ENCODE measurements at places on chromosomes 7 and 10.
A peak's percentile ranks its signal among the peaks of the same experiment; 100 is the strongest.

- DNase-seq = no peak
Observed at GRCh38 chr7:2409745-2410414, 6.5 kb downstream of the CHST12 start.

DNA sequence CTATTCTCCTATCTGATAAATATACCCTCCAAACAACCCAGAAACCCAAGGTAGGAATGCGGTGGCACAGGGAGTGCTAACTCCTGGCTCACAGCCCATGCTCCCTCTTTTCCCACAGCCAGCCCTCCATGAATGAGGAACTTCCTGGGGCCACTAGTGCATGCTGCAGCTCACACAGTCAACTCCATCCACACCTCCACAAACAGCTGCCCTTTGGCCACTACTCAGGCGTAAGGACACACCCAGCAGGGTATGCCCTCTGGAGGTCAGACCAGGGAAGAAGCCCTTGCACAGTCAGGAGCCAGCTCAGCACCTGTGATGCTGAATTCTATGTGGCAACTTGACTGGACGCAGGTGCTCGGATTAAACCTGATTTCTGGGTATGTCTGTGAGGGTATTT is 85.2 kb upstream of the PIK3CG start:
- peak; percentile 68 for DNase-seq

- DNase-seq = peak; percentile 11
Observed at GRCh38 chr10:74103560-74104258, 46.9 kb downstream of the AP3M1 start.

DNA sequence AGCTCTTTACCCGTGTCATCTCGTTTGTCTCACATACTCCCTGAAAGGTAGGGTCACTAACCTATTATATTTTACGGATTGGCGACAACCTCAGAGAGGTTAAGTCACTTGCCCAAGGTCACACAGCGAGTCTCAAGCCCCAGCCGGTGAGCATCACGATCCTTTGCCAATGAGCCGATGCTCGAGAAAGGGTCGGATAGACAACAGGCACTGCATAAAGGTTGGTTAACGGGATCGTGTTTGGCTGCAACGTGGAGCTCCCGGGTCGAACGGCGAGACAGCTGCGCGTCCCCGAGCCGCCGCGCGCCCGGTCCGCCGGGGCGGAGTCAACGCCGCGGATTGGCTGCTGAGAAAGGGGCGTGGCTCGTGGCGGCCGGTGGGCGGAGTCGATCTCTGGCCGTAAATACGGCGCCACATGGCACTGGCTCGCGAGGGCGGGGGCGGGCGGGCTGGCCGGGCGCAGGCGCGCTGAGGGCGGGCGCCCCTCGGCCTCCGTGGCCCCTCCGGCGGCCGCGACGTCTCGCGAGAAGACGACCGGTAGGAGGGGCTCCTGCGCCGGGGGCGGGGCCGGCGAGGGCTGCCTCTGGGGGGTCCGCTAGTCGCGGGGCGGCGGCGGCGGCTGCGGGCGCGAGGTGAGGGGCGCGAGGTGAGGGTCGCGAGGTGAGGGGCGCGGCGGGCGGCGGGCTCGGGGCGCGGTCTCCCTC is at the start of gene CHST12:
TSS of gene CHST12 (plus strand) at position 598 of the 704 bp plus-strand sequence. CDS start 29,029 bp downstream, outside the sequence.
- peak; percentile 97 for DNase-seq

DNA sequence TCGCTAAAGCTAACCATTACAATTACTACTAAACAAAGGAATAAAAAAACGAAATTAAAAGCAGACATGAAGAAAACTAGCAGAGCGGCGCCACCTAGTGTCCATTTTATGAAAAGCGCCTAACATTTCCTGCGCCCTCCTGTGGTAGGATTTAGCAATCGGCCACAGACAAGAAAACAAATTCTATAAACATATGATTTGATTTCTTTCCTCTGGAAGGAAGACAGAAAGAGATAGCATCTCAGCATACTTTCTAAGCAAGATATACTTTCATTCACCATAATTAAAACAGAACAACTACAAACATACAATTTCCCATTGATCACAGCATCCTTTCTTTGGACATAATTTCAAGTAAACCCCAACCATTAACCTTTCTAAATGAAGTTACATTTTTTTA is 337.7 kb upstream of the NPVF start:
- peak; percentile 65 for DNase-seq

DNA sequence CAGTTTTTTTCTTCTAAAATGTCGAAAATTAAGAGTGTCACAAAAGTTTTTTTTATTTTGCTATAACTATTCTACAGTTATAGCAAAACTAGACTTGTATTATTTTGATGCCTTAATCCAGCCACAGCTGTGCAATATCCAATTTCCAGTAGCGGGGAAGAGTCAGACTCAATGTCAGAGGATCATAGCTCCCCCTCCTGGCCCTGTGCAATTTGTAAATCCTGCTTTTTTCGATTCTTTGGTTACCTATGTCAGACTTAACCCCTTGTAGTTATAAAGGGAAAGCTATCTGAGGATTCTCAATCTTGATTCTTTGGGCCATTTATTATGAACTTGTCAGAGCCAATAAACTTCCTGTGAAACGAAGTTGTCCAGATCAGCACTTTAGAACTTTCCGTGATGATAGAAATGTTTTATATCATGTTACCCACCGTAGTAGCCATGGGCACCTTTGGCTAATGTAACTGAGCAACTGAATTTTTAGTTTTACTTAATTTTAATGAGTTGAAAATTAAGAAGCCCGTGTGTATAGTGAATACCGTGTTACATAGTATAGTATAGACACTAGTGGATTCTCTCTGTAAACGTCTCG is 87.7 kb upstream of the PRKCQ start:
- DNase-seq = peak; percentile 45

DNA sequence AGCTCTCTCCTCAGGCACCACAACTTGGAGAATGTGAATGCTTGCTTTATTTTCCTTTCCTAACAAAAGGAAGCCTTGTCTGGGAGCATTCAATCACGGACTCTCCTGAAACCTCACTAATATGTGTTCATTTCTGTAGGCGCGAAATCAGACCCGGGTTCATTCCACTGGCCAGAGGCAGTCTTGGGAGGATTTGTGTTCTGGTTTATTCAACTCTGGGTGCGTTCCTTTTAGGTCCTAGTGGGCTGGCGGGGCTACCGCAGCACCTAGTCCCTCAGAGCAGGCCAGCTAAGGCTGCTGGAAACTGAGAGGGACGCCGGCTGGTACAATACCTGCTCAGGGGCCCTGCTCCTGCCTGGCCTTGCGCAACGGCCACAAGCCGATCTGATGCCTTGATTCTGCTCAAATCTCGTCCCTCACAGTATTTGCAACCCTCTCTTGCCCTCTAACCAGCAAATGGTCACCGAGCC is 7.5 kb downstream of the HOXA4 start:
- DNase-seq = no peak

GRCh38 chr10:122157451-122157850 is 113.6 kb upstream of the BTBD16 start:
- no peak for DNase-seq

GRCh38 chr7:7424151-7424873 is 111.4 kb downstream of the COL28A1 start:
- peak; percentile 50 for DNase-seq

DNA sequence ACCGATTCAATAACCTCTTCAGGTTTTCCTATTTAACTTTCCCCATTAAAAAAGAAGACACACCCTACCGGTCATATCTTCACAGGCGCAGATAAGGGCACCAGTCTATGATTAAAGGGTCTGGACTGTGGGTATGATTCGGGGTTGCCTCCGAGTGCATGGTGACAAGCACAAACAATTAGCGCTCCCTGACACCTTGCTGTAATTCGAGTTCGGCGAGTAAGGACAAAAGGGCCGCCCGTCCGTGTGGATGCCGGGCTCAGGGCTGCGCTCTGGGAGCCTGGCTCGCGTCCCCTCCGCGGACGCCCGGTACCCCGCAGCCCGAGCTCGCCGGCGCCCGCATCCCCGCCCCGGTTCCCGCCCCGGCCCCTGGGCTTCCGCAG is 111.9 kb upstream of the RHEB start:
- DNase-seq = peak; percentile 54

GRCh38 chr10:33749067-33749735 is 414.7 kb upstream of the NRP1 start:
- DNase-seq = no peak

DNA sequence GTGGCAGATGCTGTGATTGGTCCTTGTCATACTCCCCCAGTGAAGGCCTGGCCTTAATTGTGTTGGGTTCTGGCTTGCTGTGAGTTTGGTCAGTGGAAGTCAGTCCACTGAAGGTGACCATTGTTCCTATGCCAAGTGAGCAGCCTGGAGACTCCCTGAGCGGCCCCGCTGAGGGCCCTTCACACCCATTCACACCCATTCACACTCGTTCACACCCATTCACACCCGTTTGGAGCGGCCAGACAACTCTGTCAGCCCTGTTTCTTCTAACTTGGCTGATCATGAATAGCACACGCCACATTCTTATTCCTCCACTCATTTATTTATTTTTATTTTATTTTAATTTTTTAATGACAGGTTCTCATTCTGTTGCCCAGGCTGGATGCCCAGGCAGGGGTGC is 61.5 kb downstream of the C10orf120 start:
- no peak for DNase-seq

DNA sequence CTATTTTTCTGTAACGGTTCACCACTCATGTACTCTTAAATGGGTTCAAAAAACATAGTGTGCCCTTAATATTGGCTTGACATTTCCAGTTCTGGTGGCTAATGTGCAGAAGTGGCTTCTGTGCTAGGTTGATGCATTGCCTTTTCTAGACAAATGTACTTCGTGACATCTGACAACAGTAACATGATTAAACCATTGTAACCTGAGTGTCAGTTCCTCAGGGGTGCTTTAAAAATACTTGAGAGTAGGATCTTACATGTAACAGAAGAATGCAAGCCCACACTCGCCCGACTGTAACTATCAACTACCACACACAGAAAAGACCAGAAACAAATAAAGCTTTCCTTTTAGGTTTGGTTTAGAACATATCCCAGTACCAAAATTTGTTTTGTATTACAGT is 393.4 kb upstream of the NFE2L3 start:
- no peak for DNase-seq

- DNase-seq = peak; percentile 60
Observed at GRCh38 chr7:73850781-73851207, 8.5 kb upstream of the METTL27 start.

DNA sequence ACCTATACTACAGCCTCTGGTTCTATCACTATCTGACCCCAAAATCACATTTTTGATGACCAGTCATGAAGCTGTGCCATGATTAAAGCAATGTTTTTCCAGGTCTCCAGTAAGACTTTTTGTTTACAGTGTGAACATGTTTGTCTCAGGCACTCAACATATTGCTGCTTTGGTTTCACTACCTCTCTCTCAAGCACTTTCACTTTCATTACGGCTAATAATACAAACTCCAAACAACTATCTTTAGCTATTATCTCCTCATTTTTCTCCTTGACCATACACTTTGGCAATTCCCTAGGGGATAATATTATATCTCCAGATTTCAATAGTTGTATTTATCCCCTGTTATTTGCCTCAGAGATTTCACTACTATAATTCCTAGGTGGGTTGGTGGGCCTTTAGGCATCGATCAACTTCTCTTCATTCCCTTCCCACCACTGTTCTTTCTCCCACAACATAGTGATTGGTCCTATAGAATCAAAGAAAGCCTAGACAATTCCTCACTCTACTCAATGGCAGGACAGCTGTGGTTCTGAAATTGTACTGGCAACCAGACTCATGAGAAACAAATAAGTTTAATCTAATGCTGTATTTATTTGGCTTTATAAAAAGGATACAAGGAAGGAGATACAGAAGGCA is 261.4 kb upstream of the ZWINT start:
- peak; percentile 27 for DNase-seq

GRCh38 chr10:73865459-73866442 is 8.6 kb downstream of the CAMK2G start:
- DNase-seq = no peak
